Muscle of leg (tissue), 16 donors: ENCODE measurements at places on chromosomes 7 and 10. TPM values are rescaled to one million over a fixed set of nuclear protein-coding genes. Genes with fewer than 3 reads are reported as not detected.

GIMAP5 gene
- 9.4 TPM for polyA plus RNA-seq

CRPPA gene
- 5.3 TPM for polyA plus RNA-seq

DNA sequence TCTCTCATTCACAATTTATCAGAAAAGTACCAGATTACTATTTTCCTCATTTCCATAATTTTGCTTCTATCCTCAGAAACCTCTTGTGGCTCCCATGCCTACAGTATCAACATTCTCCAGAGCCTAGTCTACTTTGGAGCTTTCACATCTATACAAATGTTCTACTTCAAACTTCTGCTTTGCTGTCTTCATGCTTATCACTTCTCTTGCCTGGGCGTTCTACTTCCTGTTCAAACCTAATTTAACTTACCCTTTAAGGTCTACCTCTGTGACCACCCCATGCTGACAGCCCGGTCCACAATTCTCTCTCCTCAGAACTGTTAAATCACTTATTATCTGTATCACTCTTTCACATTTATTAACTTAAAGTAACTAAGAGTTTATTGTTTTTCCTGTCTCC, 6.1 kb upstream of the PTPN12 start:
- no peaks in the 10 kb centered on the region for H3K27me3 ChIP-seq
- H3K27ac ChIP-seq = no peak overlapping the region
- no peaks in the 10 kb centered on the region for H3K36me3 ChIP-seq
- H3K4me3 ChIP-seq = no peak overlapping the region
- H3K4me1 ChIP-seq = no peaks in the 10 kb centered on the region

IGF2BP3 gene
- polyA plus RNA-seq = 27.1 TPM
